HTR-8/SVneo (cell line): ENCODE measurements at places on chromosomes 2 and 18.

- DNase-seq, result no peak
Observed at GRCh38 chr2:172278667-172279066, 148.7 kb upstream of the ITGA6 start.

DNA sequence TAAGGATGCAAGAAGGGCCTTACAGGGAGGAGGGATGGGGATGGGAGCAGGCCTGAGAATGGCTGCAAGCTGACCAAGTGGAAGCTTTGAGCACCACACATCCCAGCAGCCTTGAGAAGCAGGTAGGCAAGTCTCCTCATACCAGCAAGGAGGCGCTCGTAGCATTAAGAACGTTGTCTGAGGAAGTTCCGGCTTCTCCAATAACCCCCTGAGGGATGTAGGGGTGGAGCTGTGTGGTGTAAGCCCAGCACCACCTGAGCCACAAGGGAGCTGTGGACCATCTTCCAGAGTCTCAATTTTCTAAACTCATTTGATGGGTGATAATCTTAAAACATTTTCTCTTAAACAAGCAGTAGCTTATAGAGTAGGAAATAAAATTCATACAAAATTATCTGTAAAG lies 50.6 kb downstream of the ST3GAL5 start:
- no peak for DNase-seq

GRCh38 chr2:165056564-165056963 lies 101.2 kb upstream of the SLC38A11 start:
- no peak for DNase-seq

DNA sequence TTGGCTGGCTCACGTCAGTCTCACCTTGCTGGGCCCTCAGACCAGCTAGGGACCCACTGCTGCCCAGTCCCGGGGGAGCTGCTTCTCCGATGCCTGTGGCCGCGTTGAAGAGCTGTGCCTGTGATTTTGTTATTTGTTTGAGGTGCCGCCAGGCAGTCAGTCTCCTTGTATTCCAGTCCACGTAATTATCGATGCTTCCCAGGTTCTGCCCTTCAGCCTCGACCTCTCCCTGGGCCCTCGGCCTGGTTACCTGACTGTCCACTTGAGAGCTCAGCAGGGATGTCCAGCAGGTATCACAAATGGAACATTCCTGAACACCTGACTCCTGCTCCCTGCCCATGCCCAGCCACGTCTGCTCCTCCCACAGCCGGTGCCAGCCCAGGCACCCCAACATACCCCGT lies 195.9 kb upstream of the HS6ST1 start:
- no peak for DNase-seq

GRCh38 chr2:174516501-174517378 lies 29.9 kb upstream of the GPR155 start:
- no peak for DNase-seq
